ENCODE measurements at places on chromosomes 11 and 22. TPM values are rescaled to one million over a fixed set of nuclear protein-coding genes. Genes with fewer than 3 reads are reported as not detected.

MEI1 gene
- total RNA-seq = 37.0 TPM

P2RY6 gene
- total RNA-seq = not detected

ASPHD2 gene
- total RNA-seq = 14.1 TPM

USP35 gene
- 14.6 TPM for total RNA-seq

RIMBP3B gene
- 0.11 TPM for total RNA-seq

LMO1 gene
- not detected for total RNA-seq

KRTAP5-1 gene
- not detected for total RNA-seq

DDX25 gene
- 0.09 TPM for total RNA-seq

CSTPP1 gene
- 17.8 TPM for total RNA-seq

F2 gene
- 0.20 TPM for total RNA-seq

KIRREL3 gene
- not detected for total RNA-seq

MFNG gene
- total RNA-seq = 250 TPM

RFPL2 gene
- total RNA-seq = 0.09 TPM

CHRNA10 gene
- 3.7 TPM for total RNA-seq

PARVG gene
- 164 TPM for total RNA-seq

PATE4 gene
- not detected for total RNA-seq

TMEM25 gene
- 7.9 TPM for total RNA-seq

PITPNB gene
- 108 TPM for total RNA-seq

GUCY1A2 gene
- total RNA-seq = 0.05 TPM

CNTF gene
- total RNA-seq = 3.6 TPM

APOL4 gene
- total RNA-seq = 1.8 TPM

TMEM258 gene
- total RNA-seq = 179 TPM

TRIOBP gene
- total RNA-seq = 48.6 TPM

INS gene
- not detected for total RNA-seq
